ENCODE measurements at places on chromosomes 11 and 22.
A peak's percentile ranks its signal among the peaks of the same experiment; 100 is the strongest.

GRCh38 chr11:58659910-58660570 is 37.6 kb downstream of the CNTF start:
- no peak for DNase-seq

DNA sequence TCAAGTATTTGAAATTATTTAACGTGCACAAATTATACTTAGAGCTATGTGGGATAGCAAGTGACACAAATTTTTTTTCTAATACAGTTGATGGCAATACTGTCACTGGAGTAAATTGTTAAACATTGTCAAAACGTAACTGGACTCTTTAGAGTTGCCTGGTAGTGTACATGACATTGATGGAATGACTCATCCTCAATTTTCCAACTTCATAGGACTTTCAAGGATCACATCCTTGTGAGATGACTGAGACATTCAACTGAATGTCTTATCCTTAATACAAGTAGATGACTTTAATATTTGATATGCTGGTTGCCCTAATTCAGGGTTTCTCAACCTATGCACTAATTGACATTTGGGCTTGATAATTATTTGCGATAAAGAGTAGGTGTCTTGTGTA is 310.0 kb downstream of the SWAP70 start:
- DNase-seq: no peak

DNA sequence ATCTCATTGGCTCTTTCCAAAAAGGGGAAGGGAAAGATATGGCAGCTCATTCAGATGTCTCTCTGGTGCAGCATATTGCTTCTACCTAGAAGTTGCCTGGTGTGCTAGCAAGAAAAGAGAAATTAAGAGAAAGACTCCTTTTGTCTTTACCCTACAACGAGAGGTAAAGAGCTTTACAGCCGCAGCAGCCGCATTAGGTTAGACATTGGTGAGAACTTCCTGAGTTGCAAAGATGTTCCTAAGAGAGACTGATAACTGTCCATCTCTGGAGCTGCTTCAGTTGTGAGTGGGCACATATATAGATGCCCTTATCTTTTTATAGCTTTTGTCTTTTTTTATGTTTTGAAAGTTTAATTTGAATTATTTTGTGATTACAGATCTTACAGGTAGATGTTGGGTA is 80.8 kb upstream of the NNMT start:
- no peak for DNase-seq

- DNase-seq: no peak
These were observed 9.3 kb upstream of the ANKRD13D start for GRCh38 chr11:67279589-67280340.

GRCh38 chr11:19959648-19960059 is 200.6 kb downstream of the DBX1 start:
- no peak for DNase-seq

DNA sequence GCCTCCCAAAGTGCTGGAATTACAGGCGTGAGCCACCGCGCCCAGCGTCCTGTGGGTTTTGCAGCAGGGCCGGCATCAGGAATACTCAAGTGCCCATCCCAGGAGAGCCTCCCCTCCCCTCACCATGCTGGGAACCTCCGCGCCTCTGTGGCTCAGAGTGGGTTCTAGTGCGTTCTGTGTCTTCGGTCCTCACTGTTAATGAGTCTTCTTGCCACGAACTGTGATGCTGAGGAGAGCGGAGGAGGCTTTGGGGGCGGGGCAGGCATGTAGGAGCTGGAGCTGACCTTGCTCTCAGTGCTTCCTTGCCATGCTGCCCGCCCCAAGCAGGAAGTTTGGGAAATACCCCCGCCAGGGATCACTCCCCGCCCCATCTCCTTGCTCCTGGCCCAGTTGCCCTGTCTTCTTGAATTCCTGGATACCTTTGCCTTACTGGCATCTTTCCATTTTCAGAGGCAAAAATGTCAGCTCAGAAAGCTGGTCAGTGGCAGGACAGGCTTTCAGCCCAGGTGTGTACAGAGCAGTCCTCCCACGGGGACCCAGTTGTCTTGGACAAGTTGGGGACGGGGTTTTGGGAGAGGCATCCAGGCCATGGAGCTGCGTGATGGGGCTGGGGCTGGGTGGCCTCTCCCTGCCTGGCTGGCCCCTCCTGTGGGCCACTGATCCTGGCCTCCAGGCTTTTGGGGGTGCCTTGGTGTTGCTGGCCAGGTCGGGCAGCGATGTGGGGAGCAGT is 5.1 kb downstream of the GRAMD4 start:
- no peak for DNase-seq

DNA sequence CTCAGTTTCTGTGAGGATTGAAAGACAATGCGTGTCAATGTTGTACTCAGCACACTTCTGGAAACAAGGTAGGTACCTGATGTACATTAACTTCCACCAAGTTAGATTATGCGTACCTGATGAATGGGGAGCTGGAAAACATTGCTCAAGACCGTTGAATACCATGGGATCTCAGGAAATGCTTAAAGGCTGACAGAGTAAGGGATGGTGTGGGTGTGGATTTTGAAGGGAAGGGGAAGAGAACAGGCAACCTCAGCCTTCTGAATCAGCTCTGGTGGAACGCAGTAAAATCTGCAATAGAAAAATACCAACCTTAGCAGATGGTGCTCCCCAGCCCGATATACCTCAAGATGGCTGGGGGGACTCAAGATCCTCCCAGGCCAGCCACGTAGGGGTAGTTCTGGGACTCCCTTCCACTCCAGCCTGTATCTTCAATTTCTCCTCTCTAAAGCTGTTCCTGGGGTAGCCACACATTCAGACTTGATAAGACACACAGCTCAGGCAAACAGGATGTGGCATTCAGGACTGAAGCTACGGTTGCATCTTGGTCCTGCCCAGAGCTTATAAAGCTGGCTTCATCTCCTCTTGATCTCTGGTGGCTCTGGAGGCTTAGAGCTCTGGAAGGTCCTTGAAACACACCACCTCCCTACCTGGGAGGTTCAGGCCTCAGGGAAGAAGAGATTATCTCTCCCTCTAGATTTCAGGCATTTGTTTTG is 111.8 kb downstream of the CTNND1 start:
- DNase-seq: no peak

GRCh38 chr11:126282361-126282735 is 545 bp upstream of the TIRAP start:
- DNase-seq: peak; percentile 75

- no peak for DNase-seq
These were observed 38.2 kb downstream of the SCUBE1 start for GRCh38 chr22:43304831-43305590.

- no peak for DNase-seq
These were observed 91.3 kb downstream of the CDKN1C start for GRCh38 chr11:2794046-2794967.

- DNase-seq: no peak
These were observed 39.0 kb upstream of the KIRREL3 start for GRCh38 chr11:127039591-127039990.

DNA sequence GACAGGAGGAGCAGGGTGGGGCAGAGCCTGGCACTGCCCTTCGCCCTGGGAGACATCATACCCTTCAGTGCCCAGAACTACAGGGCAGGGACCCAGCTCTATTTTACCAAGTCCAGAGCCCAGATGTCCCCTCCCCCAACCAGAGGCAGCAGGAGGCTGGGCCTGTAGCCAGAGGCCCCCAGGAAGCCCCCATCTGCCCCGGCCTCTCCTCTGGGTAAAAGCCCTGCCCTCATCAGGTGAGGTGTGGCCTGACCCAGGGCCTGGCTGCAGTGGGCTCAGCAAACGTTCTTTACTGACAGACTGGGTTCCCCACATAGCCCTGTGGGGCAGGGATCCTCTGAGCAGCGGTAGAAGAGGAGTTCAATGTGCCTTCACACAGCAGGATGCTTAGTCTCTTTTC is 51.8 kb upstream of the SLC22A12 start:
- no peak for DNase-seq

GRCh38 chr11:96145163-96145585 is 197.8 kb downstream of the MAML2 start:
- DNase-seq: no peak

GRCh38 chr11:131353766-131354165 is 16.6 kb upstream of the NTM start:
- DNase-seq: no peak

DNA sequence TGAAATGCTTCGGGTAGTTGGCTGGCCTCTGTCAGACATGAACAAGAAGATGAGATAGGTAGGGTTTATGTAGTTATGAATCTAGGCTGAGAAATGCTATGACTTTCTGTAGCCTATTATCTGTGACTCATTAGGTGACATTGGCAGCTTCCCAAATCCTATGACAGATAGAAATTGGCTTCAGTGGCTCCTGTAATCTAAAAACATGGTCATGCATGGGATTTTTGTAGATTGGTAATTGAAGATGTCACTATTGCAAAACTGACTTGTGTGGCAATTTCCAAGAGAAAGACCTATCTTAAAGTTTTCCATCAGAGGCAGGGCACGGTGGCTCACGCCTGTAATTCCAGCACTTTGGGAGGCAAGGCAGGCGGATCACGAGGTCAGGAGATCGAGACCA is 29.4 kb upstream of the GRIK4 start:
- no peak for DNase-seq

DNA sequence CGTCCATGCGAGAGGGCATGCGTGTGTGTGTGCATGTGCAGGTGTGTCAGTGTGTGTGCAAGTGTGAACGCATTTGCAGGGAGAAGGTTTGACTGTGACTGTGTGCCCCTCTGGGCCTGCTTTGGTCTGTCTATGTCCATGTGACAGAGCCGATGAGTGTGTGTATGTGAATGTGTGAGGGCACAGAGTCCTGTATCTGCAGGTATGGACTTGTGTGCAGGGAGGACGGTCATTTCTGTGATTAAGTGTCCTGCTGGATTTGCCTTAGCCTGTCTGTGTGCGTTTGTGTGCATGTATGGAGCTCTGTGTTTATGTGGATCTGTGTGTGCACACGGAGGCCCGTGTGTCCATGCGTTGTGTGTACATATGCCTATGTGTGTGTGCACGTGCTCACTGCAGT is 5.4 kb downstream of the EMID1 start:
- no peak for DNase-seq

DNA sequence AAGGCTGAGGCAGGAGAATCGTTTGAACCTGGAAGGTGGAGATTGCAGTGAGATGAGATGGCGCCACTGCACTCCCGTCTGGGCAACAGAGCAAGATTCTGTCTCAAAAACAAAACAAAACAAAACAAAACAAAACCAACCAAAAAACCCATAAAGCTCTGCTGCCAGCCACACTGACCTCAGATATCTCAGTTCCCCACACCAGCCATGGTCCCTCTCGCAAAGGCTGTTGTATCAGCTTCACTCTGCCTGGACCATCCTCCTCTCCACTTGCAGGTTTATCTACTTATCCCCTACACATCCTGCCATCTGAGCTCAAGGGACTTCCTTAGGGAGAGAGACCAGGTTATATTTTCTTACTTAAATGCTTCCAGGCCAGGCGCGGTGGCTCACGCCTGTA is 11.1 kb downstream of the BACE1-AS start:
- DNase-seq: no peak

DNA sequence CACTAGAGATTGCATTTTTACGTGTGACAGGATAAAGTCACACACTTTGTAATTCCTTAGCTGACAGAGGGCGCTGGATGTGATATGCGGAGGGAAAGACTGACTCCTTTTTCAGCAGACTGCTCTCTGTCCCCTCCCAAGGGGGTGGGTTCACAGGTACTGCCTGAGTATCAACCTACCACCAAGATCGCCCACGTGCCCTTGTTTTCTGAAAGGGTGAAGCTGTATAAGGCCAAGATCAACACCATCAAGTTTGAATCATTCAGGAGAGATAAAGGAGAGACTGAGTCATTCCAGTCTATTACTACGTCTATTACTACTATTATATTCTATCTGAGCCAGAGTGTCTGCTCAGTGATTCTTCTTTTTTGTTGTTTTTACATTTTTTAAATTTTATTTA is 30.7 kb downstream of the BUD13 start:
- DNase-seq: no peak

DNA sequence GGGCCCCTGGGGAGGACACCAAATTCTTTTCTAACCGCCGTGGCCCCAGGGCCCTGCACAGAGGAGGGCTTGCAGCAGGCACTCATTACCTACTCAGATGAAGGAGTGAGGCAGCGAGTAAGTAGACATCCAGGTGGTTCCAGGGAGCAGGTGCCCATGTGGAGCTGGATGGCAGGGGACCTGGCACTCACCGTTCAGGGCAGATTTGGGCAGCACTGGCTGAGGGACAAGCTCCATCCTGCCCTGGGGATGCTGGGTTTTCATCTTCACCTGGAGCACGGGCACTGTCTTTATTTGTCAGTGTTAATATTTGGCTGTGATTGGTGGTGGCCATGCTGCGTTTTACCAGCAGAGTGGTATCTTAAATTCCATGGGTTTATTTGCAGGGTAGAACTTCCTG is 1182.7 kb downstream of the BRD1 start:
- DNase-seq: no peak

DNA sequence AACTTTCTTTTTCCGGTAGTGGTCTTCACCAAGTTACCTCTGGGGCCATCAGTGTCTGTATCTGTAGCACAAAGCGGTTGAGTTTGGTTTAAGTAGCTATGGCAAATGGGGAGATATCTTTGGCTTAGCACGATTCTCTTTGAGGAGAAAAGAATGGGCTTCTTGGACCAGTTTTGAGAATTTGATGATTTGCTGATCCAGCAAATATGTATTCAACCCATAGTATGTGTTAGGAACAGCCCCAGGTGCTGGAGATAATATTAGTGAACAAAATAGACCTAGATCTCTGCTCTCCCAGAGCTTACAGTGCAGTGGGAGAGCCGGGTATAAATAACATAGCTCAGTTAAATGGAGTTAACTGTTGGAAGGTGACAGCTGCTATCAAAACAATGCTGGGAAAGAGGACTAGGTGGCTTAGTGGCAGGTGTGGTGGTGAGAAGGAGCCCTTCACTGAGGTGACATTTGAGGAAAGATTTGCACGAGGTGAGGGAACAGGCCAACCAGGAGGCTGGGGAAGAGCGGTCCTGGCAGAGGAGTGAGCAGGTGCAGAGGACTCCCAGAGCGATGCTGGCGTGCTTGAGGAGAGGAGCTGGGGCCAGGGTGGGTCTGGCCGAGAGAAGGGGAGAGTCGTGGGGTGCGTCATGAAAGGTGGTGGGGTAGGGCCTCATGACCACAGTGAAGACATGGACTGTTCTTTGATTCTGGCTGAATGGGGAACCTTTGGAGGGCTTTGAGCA is 5.0 kb downstream of the TBC1D22A start:
- peak; percentile 38 for DNase-seq

- DNase-seq: no peak
These were observed 52.0 kb upstream of the CLTCL1 start for GRCh38 chr22:19343470-19343869.

DNA sequence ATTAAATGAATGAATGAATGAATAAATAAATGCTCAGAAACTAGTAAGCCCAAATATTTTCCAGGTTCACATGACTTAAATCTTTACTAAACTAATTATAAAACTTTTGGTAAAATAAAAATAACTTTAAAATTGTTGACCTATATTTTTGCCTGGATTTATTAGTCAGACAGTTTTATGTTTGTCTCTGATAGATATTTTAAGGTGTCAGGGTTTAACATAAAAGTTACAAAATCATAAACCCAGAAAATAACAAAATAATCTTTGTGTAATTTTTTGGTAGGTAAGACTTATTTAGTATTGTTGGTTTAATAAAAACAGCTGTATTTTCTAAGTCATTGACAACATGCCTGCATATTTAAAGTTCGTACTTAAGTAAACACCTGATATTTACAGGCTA is 27.4 kb upstream of the HEPHL1 start:
- no peak for DNase-seq

Measured in tongue (tissue), 3 donors.